ENCODE measurements at places on chromosomes 3 and 15. TPM values are rescaled to one million over a fixed set of nuclear protein-coding genes. Genes with fewer than 3 reads are reported as not detected.

Gene SLC28A1
- 10.3 TPM for polyA plus RNA-seq

Gene ROBO2
- 95.6 TPM for polyA plus RNA-seq

Gene SLC27A2
- 53.6 TPM for polyA plus RNA-seq

Gene RBPMS2
- 14.1 TPM for polyA plus RNA-seq

DNA sequence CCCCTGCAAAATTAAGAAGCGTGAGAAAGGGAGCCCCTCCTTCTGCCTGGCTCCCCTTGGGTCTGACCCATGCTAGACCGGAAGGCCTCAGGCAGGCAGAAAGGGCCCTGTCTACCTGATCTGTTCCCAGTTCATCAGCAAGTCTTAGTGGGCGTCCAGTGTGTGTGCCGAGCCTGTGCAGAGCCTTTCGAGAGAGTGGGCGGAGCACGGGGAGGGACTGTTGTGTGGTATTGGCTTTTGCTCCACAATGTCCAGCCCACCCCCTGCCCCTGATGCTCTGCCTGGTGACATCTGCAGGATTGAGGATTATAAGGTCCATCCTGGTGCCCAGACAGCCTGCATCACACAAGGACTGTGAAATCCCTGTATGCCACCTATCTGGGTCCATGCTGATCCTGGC, 82.9 kb downstream of the CHDH start:
- no peak for DNase-seq

GRCh38 chr15:51200792-51201191, 106.1 kb upstream of the TNFAIP8L3 start:
- no peak for DNase-seq

- no peak for DNase-seq
Observed at GRCh38 chr3:82505079-82505756, 743.8 kb upstream of the GBE1 start.

DNA sequence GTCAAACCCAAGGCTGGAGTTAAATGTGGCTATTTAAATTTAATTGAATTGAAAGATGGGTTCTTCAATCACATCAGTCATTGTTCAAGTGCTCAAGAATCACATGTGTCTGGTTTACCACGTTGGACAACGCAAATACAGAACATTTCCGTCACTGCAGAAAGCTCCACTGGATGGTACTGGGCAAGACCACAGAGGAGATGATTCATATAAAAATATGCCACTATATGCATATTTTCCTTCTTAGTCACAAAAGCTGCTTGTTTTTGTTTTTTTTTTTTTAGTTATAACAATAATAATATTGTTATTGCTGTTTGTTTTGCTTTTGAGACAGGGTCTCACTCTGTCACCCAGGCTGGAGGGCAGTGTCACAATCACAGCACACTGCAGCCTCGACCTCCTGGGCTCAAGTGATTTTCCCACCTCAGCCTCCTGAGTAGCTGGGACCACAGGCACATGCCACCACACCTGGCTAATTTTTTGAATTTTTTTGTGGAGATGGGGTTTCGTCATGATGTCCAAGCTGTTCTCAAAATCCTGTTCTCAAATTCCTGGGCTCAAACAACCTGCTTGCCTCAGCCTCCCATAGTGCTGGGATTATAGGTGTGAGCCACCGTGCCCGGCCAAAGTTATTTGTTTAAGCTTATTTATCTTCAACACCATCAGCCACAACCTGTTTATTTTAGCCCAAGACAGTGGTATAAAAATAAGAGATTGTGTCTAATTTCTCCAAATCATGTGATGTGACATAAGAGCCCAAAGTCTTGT, 19.4 kb downstream of the RTP3 start:
- DNase-seq, result no peak

- DNase-seq, result no peak
Observed at GRCh38 chr15:49306551-49306950, 116.5 kb upstream of the FGF7 start.

- peak; percentile 39 for DNase-seq
Observed at GRCh38 chr3:157618075-157618760, 115.0 kb upstream of the VEPH1 start.

- DNase-seq, result no peak
Observed at GRCh38 chr15:70151003-70151402, 53.3 kb upstream of the TLE3 start.

DNA sequence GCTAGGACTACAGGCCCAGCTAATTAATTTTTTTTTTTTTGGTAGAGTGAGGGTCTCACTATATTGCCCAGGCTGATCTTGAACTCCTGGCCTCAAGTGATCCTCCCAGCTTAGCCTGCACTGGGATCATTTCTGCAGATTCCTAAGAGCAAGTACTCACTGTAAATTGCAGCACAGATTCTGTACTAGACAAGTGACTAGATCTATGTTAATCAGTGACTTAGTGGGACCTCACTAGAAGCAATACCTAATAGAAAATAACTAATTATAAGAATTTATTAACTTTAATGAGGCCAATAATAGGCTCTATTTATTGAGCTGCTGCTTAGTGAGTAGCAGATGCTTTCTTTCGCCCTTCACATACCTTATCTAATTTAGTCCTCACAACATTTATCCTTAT, 10.6 kb upstream of the UTS2B start:
- DNase-seq, result no peak

All from renal cortex interstitium (tissue), 15 donors.